Brain pericyte (primary cell): ENCODE measurements at places on chromosomes 4 and X.

- DNase-seq: no peak
Measured at GRCh38 chr4:133812236-133812635, 389.4 kb downstream of the PABPC4L start.

DNA sequence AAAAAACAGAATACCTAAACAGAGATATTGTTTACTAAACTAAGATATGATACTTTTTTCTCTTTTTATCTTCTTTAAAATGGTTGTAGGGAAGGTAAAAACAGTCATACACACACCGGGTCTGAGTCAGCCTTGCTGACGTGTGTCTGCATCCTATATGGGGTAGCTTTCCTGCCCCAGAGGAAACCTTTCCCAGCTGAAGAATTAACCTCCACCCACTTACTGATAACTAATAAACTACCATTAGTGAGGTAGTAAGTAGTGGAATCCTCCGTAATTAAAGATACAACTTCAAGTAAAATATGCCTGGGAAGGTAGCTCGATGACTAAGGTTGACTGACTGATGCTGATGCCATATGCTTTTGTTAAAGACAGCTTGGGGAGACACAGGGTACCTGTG lies 312.2 kb downstream of the DCTD start:
- DNase-seq: no peak

- DNase-seq: no peak
Measured at GRCh38 chrX:149641835-149642234, 10.2 kb upstream of the TMEM185A start.

DNA sequence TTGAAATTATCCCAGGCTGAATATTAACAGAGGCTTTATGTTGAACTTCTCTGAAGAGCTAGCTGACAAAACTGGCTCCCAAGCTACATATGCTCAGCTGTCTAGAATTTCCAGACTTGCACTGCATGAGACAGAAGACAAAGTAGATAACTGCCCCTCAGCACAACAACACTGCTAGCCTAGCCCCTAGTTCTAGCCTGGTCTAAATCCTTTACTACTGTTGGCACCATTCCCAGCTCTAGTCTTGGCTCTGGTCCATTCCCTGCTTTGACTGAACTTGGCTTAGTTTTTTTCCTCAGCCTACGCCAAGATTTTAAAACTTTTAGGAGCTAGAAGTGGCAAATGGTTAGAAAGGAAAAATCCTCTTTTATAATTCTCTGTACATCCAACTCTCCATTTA lies 7.6 kb upstream of the OPHN1 start:
- DNase-seq: peak; percentile 17

GRCh38 chrX:121320441-121320840 lies 273.0 kb downstream of the GLUD2 start:
- no peak for DNase-seq

- no peak for DNase-seq
Measured at GRCh38 chrX:139533444-139533843, 2.9 kb downstream of the F9 start.

GRCh38 chrX:3348191-3348590 lies 1.7 kb upstream of the MXRA5 start:
- no peak for DNase-seq

GRCh38 chr4:105712766-105713165 lies 4.2 kb downstream of the GSTCD start:
- DNase-seq: no peak

- no peak for DNase-seq
Measured at GRCh38 chr4:186029571-186030398, 39.2 kb upstream of the TLR3 start.

DNA sequence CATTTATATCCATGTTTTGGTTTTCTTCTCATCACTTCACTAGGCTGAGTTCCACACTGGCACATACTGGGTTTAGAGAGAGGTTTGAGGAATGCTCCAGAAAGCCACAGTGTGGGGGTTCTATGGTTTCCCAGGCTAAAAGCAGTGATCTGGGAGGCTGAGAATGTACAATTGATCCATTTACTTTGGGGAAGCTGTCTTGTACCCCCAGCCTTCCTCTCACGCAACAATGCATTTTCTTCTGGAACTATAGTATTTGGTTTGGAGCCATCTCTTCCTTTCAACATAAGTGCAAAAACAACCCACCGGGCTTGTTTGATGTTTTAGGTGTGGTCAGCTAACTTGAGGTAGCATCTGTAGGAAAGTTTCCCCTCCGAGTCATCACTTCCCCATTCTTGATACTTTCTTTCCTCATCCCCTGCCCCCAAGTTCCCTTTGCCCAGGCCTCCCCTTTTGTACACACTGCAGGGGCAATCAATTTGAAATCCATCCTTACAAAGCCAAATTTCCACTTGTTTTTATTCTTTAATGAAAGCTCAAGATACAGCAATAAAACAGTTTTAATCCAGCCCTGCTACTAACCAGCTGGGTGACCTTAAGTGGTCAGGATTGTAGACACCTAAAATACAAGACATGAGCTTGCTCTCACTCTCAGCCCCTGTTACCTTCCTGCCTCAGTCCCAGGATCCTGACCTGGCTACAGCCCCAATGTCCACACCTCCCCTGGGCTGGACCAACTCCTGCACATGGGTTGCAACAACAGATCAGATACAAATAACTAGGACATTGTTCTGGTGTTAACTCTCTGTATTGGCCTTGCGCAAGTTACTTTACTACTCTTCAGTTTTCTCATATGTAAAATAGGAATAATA lies 109.2 kb downstream of the FHDC1 start:
- DNase-seq: no peak

GRCh38 chrX:150897421-150898320 lies 797 bp downstream of the CD99L2 start:
- DNase-seq: no peak

- DNase-seq: no peak
Measured at GRCh38 chr4:167964766-167965373, 127.5 kb upstream of the ANXA10 start.

DNA sequence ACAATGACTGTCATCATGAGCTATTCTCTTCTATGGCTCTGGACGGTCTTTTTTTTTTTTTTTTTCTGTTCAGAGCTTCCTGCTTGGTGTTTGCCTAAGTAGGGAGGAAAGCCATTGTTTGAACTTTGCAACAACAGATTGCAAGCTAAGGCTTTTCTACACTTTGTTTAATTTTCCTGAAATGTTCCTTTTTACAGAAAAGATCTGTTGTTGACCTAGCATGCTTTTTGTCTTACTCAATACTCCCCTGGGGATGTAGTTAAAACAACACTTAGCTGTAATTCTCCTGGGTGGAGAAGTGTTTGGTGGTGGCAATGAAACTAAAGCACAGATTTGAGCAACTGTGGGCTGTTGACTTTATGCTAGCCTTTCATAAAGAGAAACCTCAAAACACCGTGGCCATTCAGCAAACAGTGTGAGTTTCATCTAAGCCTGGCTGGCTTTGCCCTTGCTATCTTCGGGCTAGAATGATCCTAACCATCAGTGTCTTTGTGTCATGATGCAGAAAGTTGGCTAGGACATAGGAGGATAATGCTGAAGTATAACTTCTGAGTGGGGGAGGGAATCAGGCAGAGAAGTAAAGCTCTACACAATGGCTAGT lies 110.5 kb downstream of the ANXA3 start:
- peak; percentile 64 for DNase-seq

DNA sequence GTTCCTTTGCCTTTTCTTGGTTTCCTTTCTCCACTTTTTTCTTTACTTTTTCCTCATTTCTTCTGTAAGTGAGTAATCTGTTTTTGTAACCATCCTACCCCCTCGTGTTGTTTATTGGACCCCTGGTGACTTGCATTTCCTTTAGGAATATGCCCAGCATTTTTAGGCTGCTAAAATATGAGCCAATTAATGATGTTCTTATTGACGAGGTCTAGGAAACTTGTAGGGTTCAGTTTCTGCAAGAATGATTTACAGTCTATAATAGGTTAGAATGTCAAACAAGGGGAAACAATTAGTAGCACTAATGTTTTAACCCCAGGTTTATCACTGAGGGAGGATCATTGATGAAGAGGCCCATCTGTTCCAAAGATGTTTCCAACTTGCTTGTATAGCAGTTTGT lies 79.0 kb downstream of the CPE start:
- DNase-seq: no peak

GRCh38 chr4:4837316-4837715 lies 22.1 kb upstream of the MSX1 start:
- DNase-seq: no peak

- DNase-seq: no peak
Measured at GRCh38 chr4:124629681-124630080, 82.9 kb downstream of the ANKRD50 start.

- no peak for DNase-seq
Measured at GRCh38 chrX:80812176-80812575, 2.5 kb upstream of the BRWD3 start.

- DNase-seq: no peak
Measured at GRCh38 chrX:77404419-77404818, 42.8 kb upstream of the FGF16 start.

- DNase-seq: no peak
Measured at GRCh38 chr4:55347610-55348228, 1.7 kb downstream of the SRD5A3 start.

DNA sequence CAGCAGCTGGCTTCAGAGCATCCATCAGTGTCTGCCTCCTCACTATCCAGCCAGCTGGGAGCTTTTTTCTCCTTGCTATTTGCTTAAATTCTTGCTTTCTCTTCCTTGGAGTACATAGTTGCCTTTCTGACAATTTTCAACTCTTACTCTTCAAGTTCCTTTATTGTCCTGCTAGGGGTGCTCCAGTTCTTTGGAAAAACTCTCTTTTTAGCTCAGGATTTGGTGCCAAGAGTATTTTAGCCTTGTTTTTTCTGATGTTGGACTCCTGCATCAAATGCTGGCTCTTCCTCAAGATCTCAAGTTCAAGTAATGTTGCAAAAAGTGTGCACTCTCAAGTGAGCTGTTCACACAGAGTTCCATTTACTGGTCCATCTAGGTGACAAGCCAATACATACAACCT lies 126.4 kb downstream of the KDR start:
- peak; percentile 24 for DNase-seq

GRCh38 chrX:100615005-100615404 lies 21.6 kb downstream of the TSPAN6 start:
- DNase-seq: no peak

DNA sequence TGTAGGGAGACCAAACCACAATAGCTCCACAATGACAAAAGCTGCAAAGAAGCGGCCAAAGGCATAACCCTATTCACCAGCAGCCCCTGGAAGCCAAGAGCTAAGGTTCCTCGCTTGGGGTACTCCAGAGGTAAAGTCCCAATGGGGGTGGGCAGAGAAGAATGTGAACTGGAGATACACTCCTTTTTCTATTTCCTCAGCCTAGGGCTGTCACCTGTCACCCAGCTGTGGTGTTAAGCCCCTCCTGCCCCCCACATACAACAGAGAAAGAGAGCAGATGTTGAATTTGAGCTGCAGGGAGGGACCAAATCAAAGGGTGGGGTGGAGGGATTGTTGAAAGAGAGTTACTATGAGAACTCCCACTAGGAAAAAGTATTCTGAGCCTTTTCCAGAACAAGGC lies 26.1 kb downstream of the AMOT start:
- no peak for DNase-seq

- DNase-seq: no peak
Measured at GRCh38 chr4:157908691-157909090, 264.1 kb downstream of the GASK1B start.

GRCh38 chr4:149891426-149891825 lies 75.8 kb upstream of the IQCM start:
- DNase-seq: no peak

- no peak for DNase-seq
Measured at GRCh38 chr4:117783716-117784115, 250.6 kb upstream of the NDST3 start.

GRCh38 chrX:9459186-9459748 lies 5.6 kb upstream of the TBL1X start:
- no peak for DNase-seq

DNA sequence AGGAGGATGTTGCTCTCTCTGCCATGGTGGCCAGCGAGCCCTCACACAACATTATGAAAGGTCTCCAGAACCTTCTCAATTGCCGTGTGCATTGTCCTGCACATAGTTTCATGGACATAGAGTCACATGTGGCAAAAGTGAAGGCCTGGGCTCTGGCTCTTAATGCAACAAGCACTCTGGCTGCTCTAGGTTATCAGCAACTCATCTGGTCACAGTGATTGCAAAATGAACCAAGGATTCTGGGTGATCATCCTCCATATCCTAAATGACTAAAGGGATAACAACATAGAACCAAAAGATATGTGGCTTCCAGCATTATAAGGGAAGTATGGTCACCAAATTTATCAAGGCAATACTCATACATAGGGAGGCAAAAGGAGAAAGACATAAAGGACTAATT lies 175.2 kb downstream of the MGST2 start:
- no peak for DNase-seq

GRCh38 chrX:23514082-23514481 lies 153.2 kb upstream of the PRDX4 start:
- no peak for DNase-seq

DNA sequence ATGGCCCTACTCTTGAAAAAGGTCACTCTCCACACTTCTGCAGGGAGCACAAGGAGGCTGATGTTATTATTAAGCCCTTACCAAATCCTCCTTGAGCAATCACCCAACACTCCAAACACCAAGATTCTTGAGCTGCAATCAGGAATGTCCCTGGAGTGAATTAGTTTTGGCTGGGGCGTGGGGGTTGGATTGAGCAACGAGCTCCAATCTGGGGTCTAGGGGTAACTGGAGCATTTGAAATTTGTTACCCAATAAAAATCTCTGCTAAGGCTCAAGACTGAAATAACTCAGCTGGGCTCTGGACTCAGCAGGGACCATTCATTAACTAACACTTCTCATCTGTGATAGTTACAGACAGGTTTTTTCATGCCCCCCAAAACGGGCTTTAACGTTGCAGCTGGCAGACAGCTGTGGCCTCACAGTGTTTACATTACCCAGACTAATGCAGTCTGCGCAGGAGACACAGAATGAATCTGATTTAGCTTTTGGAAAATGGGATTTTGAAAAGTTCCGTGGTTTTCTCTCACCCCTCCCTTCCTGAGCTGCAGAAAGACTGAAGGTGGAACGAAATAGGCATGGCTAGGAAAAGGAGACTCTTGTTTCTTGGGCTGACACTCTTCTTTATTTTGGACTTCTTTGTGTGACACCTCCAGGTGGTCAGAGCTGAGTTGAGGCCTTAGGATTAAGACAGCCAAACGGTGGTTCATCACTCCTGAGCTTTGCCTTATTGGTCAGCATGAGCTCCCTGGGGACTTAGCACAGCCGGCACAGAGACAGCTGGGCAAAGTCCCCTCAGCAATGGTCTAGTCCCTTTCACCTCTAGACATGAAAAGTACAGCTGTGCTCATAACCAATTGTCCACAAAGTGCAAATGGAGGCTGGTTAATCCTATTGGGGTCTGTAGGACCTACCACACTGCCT lies 26.6 kb downstream of the PLAC1 start:
- no peak for DNase-seq

- no peak for DNase-seq
Measured at GRCh38 chr4:102285831-102286230, 59.5 kb downstream of the SLC39A8 start.

GRCh38 chrX:13506574-13506973 lies 62.8 kb upstream of the EGFL6 start:
- no peak for DNase-seq

DNA sequence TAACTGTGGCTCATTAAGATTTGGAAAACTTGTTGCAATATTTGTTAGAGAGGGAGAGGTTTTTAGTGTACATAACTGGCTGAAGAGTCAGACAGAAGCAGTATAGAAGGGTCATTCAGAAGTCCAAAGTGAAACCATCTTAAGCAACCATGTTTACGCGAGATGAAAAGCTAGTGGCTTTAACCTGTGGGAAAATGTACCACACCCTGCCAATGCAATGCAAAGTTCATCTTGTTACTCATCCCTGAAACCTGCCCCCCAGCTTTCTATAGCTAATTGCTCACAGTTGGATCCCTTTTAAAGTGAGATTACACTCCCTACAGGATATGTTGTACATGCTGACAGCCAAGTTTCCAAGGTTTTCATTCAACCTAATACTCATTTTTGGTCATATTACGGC lies 96.7 kb upstream of the RAPGEF2 start:
- DNase-seq: no peak
